Activated CD8-positive, alpha-beta T cell treated with anti-CD3 and anti-CD28 coated beads, Interleukin-2, amount 10 ng/mL, durations not matched to agents 7 days and 5 days (primary cell): ENCODE measurements at places on chromosomes 3 and 15. TPM values are rescaled to one million over a fixed set of nuclear protein-coding genes. Genes with fewer than 3 reads are reported as not detected.

DNA sequence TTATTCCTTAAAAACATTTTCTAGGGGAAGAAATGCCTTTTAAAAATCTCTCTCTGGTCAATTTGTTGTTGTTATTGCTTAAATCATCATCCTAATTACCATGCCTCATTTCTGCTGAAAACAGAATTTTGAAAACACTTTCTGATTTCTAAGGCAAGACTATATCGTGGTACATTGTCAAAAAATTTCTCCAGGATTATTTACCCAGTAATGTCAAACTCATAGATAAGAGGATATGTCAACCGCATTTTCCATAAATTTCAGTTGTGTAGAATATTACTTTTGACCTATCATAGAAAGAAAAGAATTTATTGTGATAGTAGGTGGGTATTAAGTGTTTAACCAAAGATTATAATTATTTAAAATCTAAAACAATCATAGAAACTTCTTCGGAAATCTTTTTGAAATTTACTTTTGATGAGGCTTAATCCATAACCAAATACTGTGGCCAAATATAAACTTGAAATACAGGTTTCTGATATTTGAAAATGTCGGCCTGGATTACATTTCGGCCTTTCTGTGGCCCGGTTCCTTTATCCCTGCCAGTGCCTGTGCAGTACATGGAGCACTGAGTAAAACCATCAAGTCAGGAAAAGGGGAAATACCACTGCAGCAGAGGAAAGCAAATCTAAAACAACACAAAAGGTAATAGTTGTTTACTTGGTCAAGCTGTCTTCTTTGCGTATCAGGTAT lies 173.4 kb downstream of the MYRIP start:
- no peaks in the 10 kb centered on the region for H3K36me3 ChIP-seq
- H3K4me1 ChIP-seq: no peaks in the 10 kb centered on the region
- H3K4me3 ChIP-seq: no peak overlapping the region
- H3K27ac ChIP-seq: no peak overlapping the region
- H3K27me3 ChIP-seq: no peaks in the 10 kb centered on the region

The TRAT1 gene
- total RNA-seq: 58.4 TPM

DNA sequence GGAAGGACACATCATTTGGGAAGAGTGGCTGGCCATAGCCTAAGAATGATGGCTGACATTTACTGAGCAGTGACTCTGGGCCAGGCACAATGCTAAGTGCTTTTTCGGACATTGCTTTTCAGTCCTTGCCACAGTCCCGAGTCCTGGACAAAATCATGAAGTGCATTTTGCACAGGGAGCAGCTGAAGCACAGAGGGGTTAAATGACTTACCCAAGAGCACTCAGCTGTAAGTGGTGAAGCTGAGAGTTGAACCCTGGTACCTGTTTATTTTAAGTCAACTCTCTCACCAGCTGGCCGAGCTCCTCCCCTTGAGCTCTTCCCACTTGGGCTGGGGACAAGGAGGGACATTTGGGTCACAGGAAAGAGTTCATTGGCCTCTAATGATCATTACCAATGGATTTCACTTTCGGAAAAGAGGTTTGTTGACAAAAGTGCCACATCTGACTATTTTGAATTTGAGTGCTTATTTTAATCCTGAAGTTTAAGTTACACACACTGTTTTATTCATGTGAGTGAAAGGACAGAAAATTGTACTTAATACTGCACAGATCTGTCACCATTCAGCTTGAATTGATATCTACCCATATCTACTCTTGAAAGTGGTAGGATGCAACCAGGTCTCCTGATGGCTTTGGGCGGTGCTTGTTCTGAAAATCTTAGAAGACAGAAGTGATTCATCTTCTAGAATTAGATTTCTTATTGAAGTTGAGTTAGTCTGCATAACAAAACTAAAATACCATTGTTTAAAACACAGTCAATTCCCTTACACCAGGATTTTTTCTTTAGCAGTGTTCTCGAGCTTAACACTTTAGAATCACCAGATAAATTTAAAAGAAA lies 368.7 kb upstream of the PROK2 start:
- no peaks in the 10 kb centered on the region for H3K4me1 ChIP-seq
- H3K27ac ChIP-seq: no peak overlapping the region
- no peaks in the 10 kb centered on the region for H3K36me3 ChIP-seq
- H3K27me3 ChIP-seq: no peaks in the 10 kb centered on the region

GRCh38 chr3:25540273-25540672 lies 112.2 kb downstream of the RARB start:
- H3K36me3 ChIP-seq: no peaks in the 10 kb centered on the region
- no peak for DNase-seq

DNA sequence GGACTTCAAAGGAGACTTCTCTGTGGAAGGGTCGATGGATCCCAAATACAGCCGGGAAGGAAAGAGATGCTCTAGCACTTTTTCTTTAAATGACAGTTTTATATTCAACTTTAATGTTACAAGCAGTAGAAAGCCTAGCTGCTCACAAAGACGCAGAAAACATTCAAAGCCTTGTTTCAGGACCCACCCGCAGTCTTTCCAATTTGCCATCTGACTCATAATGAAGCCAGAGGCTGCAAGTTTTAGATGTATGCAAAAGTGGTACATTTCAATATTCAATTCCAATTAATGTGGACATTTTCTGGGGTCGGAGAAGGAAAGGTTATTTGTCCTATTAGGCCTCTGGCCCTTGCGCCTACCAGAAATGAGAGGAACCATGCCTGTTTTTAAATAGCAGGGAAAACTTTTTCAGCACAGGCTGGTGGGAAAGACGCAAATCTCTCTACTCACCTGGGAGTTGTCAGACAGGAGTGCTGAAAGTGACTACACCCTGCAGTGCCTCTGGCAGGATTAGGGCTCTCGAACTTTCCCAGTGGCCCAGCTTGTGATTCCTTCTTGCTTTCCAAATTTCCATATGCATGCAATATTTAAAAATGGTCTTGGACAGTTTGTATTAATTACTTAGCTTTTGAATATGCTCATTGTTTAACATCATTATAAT lies 117.4 kb upstream of the MBNL1 start:
- no peak for DNase-seq
- H3K27me3 ChIP-seq: peaks cover 4% of the 10 kb centered on the region
- H3K4me3 ChIP-seq: no peak overlapping the region
- H3K36me3 ChIP-seq: no peaks in the 10 kb centered on the region
- no peak overlapping the region for H3K27ac ChIP-seq
